Activated CD4-positive, CD25-positive, alpha-beta regulatory T cell treated with anti-CD3 and anti-CD28 coated beads, Interleukin-2, amount 50 U/mL, for 16 hours (primary cell): ENCODE measurements at places on chromosomes 3 and 15.

GRCh38 chr3:101100361-101101009, 107.3 kb upstream of the ABI3BP start:
- DNase-seq = no peak

- DNase-seq = no peak
Measured at GRCh38 chr3:9863058-9863772, 16.8 kb downstream of the CIDEC start.

DNA sequence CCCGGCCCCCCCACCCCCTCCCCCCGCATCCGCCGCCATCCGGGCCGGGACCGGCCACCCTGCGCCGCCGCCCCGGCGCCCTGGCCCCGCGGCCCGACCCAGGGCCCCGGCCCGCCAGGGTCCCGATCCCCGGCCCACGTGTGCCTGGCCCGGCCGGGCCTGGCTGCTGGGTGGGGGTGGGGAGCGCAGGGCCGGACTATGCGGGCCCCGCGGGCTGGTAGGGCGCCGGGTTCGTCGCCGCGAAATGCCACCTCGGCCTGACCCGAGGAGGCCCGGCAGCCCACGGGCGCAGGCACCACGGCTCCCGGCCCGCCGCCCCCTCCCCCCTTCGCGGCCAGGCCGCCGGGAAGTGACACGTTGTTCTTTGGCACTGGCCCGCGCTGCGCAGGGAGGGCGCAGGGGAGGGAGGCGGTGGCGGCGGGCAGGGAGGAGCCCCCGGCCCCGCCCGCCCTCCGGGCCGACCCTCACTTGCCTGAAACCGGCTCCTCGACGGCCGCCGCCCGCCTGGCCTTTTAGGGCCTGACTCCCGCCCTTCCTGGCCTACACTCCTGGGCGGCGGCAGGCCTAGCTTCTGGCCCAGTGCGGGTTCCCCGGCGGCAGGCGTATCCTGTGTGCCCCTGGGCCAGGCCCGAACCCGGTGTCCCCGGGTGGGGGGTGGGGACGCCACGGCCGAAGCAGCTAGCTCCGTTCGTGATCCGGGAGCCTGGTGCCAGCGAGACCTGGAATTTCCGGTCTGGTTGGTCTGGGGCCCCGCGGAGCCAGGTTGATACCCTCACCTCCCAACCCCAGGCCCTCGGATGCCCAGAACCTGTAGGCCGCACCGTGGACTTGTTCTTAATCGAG, 515 bp downstream of the EIF4G1 start:
- peak; percentile 41 for DNase-seq

DNA sequence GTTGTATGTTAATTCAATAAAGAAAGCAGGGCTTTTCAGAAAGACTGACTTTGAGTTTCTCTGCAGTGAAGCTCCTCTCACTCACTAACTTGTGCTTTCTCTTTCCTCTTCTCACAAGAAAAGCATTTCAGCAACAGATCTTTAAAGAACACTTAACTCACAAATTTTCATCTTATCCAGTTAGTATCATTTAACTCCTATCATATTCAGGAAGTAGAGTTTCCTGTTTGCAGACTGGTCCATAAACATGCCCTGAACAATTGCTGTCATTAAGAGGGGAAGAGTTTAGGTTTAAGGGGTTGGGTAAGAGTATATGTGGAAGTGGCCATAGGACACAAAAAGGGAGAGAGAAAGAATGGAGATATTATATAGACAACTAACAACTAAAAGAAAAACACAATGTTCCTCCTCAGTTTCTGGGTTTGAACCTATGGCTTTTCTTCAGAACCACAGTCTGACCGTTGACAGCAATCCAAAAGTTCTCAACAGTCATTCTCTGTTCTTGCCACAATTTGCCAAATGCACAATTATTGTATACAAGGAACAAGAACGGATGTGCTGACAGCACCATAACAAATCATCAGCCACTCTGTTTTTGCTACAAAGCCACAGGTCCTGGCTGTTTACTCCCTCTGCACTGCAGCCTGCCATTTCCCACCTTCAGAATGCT, 63.9 kb downstream of the CHAC1 start:
- no peak for DNase-seq

- DNase-seq = no peak
Measured at GRCh38 chr15:75776065-75776423, 63.4 kb upstream of the CSPG4 start.

- peak; percentile 87 for DNase-seq
Measured at GRCh38 chr15:51971375-51972133, at the start of gene LEO1. Gene LEO1 (minus strand): TSS chr15:51971778. CDS start chr15:51971745, 33 bp downstream.

- DNase-seq = peak; percentile 53
Measured at GRCh38 chr15:85667491-85668424, 127.0 kb downstream of the KLHL25 start.
